ENCODE measurements at places on chromosomes 2 and 18.
A peak's percentile ranks its signal among the peaks of the same experiment; 100 is the strongest.

GRCh38 chr18:78934003-78934402 is 45.6 kb upstream of the SALL3 start:
- no peak for DNase-seq

DNA sequence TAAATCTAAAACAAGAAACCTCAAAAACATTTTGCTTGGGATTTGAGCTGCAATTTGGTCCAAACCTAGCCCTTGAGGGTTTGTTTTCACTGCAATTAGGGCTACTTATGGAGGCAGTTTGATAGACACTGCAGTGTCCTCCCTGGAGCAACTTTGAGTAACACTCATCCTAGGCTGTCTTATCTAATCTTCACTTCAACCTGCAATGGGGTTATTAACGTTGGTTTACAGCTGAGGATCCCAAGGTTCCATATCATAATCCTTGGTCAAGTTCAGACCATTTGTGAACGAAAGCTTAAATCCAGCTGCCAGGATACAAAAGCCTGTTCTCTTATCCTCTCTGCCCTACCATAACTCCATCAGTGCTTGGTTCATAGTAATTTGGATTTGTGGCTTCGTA is 2.5 kb downstream of the ANXA4 start:
- DNase-seq, result no peak

- no peak for DNase-seq
Observed at GRCh38 chr18:59044855-59045254, 94.8 kb upstream of the SEC11C start.

DNA sequence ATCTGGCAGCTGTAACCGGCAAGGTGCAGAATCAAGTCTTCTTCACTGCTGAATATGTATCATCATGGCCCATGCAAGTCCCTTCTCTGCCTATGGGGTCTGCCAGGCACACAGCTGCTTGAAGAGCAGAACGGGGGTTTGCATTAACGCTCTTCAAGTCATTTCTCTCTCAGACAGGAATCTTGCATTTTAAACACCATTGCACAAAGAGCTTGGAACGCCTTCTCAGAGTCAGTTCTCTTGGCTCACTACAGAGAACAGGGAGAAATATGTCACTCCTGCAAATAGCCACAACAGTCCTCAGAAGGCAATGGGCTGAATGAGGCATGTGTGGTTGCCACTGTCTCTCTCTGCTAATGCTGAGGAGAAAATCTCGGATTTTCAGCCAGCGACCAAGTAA is 2173.5 kb upstream of the PIK3C3 start:
- DNase-seq, result no peak

DNA sequence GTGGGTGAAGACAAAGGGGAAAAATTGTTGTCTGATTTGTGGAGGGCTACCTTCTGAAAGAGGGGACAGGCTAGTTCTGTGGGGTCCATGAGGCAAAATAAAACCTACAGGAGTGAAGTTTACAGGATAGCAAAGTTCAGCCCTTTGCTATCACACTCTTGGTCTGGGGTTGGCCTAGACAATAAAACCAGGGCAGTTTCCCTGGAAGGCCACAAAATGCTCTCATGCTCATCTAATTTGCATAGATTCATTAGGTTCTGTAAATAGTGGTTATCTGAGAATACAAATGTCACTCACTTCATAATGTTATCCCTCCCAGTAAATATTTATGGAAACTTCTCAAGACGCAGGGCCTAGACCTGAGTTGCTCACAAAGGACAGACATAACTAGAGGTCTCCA is 63.6 kb downstream of the INSIG2 start:
- DNase-seq, result no peak

GRCh38 chr2:190596993-190597392 is 51.9 kb upstream of the NAB1 start:
- DNase-seq, result no peak

DNA sequence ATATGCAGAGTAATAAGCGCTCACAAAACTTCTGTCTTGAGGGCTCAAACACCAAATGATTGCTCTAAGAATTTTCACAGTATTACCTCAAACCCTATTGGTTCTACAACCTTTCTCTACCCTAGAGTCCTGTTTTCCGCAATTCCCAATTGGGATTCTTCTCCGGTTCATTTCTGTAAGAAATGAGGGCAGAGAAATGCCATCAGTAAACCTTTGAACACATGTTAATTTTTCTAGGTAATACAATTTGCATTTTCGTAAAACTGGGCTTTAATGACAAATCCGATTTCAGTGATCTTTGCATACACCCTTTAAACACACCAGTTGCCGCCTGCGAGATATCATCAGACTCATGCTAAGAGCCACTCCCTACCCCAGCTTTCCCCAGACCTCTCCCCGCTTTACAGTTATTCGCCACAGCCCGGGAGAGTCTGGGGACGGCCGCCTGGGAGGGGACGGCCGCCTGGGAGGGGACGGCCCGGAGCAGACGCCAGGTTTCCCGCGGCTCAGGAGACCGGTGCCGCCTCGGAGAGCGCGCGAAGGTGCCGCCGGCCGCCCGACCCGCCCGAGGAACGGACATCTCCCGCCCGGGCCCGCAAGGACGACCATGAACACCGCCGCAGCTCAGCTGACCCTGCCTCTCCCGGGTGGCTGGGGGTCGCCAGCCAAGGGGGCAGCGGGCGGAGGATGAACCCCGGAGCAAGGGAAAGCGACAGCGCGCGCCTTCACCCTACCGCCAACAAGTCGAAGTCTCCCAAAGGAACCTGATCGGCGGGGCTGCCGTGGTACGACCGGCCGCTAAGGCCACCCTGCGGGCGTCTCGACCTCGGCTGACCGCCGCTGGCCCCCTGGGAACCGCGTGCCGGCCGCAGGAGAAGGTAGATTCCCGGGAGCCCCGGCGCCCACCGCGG is 463 bp downstream of the SMC6 start:
- peak; percentile 41 for DNase-seq

DNA sequence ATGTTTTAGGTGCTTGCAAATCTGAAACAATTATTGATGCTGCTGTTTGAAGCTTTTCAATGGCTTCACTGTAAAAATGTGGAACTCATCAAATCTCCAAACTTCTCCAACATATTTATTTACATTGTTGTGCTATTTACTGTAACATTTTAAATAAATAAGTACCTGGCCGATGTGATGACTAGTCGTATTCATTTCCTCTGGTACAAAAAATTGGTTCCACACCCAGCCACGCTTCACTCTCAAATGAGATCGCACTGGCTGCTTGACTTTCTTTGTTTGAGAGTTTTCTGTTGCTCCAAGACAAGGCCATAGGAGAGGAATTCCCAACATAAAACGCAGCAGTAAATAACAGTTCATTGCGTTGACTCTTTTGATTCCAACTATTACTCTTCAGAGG is 32.0 kb downstream of the CDH19 start:
- DNase-seq, result no peak

DNA sequence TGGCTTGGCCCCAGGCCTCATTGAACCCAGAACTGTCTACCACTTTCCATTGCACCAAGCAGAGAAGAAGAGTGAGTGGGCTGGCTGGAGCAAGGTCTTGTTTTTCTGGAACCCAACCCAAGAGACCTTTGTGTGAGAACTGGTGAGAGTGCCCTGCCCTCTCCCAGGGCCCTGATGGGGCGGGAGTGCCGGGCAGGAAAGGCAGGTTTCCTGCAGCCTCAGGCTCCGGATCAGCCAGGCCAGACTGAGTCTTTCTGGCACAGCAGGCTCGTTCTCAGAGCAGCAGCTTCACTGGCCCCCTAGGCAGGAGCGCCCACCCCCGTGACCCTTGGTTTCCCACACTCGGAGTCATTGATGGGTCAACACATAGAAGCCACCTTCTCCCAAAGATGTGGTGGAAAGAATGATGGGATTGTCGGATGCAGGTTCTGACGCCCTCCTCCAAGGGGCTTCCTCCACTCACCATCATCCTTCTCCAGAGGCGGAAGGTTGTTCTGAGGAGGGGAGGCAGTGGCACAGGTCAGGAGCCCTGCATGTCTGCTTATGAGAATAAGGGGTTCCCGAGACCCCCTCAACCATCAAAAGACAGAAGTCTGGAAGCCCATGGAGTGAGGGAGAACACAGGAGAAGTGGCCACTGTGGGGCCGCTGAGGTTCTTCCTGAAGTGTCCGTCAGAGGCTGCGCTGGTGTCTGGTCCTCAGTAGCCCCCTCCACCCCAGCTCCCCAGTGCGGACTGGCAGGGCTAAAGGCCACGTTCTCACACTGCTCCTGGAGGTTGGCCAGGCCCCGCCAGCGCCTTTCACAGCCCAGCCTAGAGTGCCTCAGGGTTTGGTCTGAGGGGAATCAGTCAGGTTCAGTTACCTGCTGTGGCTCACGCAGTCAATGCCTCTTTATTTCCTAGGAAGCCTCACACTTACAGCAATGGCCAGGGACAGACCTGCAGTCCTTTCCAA is 62.8 kb upstream of the LAPTM4A start:
- DNase-seq, result no peak

- DNase-seq, result no peak
Observed at GRCh38 chr18:25935356-25935755, 155.1 kb downstream of the SS18 start.

- DNase-seq, result no peak
Observed at GRCh38 chr2:238106698-238107524, 6.8 kb downstream of the ESPNL start.

GRCh38 chr2:101466426-101466825 is 8.5 kb downstream of the RFX8 start:
- DNase-seq, result no peak

- no peak for DNase-seq
Observed at GRCh38 chr2:196980473-196980872, 54.0 kb upstream of the PGAP1 start.

GRCh38 chr2:209511637-209512036 is 87.8 kb downstream of the MAP2 start:
- DNase-seq, result no peak

- peak; percentile 52 for DNase-seq
Observed at GRCh38 chr18:9737472-9738121, 29.5 kb downstream of the RAB31 start.

DNA sequence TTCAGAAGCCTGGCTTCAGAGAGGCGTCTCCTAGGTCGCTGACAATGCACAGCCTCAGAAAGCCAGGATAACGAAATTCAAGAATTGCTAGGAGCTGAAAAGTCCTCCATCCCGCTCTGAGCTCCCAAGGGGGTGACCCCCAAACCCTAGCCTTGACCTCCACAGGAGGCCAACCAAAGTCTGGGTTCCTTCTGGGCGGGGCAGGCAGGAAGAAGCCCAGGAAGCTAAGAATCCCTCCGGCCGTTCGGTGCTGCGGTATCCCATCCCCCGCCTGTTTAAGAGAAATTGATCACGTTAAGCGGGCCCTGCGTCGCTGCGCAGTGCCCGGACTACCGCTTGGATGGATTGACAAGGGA is 2.5 kb upstream of the OSR1 start:
- no peak for DNase-seq

DNA sequence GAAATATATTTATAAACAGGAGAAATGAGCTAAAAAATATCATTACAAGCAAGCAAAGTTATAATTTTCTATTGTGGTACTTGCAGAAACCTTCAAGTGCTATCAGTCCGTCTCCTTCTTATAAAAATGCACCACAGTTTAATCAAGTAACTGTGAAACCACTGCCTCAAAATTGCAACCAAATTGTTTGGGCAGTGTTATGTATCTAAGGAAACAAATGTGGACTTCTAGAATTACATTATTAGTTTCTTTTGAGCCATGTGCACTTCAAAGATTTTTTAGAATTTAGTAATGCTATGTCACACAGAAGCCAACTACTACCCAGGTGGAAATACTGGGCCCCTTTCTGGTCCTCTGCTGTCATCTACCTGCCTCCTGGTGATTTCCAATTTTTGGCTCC is 495.6 kb downstream of the NYAP2 start:
- DNase-seq, result peak; percentile 23

DNA sequence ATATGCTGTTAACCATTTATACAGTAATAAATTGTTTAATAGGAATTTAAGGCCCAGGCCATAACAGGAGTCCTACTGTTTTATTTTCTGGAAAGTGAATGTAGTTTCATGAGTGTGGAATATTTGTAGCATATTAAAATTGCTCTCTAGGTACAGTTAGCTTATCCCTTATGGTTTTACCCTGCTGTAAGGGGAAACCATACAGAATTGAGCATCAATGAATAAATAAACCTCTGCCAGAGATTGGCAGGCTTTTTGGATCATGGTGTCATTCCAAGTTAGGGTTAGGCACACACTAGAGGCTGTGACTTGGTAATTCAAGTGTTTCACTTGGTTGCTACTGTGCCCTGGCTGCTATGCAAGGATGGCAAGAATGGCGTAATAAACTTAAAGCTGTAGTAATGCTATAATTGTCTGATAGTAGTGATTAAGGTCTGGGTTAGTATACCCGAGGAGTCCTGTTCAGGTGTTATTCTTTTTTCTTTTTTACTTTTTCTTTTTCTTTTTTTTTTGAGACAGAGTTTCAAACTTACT is 30.4 kb downstream of the BMPR2 start:
- DNase-seq, result no peak

DNA sequence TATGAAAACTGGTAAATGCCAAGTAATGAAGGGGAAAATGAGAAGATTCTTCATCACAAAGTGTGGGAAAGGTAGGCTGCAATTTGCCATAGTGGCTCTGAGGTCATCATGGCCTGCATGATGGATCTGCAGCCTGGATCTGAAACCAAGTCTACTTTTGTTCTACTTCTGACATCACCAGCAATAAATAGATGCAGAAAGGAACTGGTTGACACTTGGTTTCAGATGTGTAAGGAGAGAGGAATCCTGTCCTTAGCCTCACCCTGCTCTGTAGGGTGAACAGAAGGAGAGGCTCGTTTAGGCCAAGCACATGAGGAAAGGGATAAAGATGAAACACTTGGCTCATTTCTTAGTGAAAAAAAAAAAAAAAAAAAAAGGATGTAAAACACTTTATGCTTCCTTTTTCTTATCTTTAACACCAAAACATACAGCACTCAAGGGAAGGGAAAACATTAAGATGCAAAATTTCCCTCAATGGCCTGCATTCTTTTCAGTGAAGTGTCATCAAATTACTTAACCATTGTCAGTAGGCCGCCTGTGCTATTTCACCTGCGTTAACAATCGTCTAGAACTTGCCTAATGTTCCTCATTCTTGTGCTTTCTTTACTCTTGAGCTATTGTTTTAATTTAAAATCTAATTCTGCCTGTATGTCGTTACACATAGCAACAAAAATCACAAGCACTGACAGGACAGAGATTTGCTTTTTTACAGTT is 3.9 kb downstream of the NEB start:
- peak; percentile 1 for DNase-seq

DNA sequence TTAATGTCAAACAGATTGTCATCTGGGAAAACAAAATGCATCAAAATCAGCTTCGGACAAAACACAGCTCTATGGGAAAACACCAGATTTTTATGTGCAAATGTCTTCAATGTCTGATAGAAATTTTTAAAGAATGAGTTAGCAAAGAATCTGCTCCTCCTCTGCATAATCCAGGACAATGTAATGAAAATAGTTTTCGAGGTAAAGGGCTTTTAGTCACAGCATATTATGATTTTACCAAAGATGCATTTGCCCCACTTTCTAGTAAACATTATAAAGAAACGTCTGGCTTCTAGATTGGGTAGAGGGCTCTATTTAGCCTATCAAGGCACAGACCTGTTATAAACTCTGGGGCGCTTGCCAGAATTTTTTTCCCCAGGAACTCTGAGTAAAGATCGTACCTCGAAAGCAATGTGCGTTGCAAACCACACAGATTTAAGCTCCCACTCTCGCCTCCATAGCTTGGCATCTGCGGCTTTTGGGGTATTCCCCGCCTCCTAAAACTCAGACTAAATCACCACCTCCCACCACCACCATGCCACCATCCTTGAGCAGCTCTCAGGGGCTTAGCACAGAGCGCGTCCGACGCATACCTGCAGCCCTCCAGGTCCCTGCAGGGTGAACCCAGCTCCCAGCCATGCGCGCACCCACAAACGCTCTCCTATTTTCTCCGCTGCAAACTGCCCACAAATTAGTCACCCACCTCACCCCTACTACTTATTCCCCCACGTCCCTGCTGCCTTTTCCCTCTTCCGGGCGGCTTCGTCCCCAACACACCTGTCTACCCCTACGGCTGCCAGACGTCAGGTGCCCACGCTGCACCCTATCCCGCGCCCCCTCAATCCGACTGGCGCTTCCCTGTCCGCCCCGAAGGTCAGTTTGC is 829 bp downstream of the ACVR1C start:
- peak; percentile 5 for DNase-seq
